ENCODE measurements at places on chromosomes 16 and 17.

- DNase-seq: no peak
Observed at GRCh38 chr17:78885956-78886355, 17.0 kb downstream of the CEP295NL start.

DNA sequence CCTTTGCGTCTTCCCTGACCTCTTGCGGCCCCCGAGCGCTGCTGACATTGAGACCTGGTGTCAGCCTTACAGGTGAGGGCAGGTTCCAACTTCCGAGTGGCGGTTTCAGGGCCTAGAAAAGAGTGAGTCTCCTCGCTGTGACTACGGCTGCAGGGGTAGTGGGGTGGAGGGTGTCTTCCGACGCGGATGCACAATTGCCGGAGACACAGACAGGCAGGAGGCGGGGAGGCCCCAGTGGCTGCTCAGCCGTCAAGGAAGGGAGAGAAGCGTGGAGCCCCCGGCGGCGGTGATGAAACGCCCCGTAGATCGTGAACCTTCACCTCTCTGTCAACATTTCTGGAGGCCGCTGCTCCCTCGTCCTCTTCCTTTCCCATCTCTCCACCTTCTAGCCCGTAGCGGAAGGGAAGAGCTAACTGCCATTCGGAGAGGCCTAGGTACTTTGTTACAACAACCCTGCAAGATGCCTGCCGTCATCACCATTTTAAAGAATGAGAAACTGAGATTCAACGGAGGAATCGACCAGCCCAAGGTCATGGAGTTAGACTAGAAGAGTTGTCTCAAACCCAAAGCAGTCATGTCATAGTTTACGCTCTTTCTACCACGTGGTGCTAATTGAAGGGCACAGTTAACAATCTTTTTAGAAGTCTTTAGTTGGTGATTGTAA lies 485 bp downstream of the DNAJA3 start:
- no peak for DNase-seq

- no peak for DNase-seq
Observed at GRCh38 chr17:32953857-32954256, 25.9 kb downstream of the TMEM98 start.

DNA sequence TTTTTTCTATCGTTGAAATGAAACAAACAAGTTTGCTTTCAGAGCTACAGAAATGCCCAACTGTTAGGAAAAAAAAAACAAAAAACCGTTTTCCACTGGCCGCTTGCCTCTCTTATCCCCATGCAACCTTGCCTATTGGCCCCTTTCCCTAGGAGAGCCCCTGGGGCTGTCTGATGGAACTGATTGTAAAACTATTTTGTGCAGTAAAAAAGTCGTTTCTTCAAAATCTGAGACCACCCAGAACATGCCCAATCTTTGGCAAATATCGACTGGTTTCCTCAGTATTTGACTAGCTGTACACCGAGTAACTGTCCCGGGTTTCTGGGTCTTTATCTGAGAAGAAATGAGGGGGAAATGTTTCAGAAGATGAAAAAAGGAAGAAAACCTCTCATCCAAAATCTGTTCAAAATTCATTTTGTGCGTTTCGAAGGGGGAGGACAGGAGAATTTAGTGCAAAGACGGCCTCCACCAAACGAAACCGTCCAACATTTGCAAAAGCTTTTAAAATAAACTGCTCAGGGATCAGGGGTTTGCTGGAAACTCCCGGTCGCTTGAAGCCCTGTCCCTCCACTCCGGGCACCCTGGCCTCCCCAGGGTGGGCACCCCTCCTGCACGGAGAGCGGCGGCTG lies 1.1 kb upstream of the GNAO1 start:
- DNase-seq: no peak

DNA sequence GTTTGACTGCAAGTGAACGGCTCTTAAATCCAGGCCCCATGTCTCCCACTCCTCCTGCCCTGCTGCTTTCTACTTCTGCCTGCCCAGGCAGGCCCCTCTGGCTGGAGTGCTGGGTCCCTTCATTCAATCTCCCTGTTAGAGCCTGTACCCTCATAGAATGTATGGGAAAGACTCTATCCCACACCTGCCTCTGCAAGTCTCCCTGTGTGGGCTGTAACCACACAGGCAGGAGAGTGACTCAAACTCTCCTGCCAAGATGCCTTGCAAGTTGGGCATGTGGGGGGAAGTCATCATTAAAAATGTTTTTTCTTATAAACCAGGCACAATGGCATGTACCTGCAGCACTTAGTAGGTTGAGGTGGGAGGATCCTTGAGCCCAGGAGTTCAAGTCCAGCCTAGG lies 77.5 kb downstream of the PLXDC1 start:
- no peak for DNase-seq

DNA sequence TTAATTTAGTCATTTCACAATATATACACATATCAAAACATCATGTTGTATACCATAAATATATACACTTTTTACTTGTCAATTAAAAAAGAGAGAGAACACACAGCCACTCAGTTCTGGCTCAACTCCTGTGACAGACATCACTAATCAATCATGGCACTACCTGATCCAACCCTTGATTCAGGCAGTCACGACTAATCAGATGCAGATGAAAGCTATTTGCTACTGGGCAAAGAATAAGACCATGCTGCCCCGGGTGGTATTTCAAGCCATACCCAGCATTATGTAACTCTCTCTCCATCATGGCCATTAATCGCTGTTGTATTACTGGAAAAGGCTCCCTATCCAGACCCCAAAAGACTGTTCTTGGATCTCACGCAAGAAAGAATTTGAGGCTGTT lies 345.7 kb downstream of the HAPSTR1 start:
- no peak for DNase-seq

DNA sequence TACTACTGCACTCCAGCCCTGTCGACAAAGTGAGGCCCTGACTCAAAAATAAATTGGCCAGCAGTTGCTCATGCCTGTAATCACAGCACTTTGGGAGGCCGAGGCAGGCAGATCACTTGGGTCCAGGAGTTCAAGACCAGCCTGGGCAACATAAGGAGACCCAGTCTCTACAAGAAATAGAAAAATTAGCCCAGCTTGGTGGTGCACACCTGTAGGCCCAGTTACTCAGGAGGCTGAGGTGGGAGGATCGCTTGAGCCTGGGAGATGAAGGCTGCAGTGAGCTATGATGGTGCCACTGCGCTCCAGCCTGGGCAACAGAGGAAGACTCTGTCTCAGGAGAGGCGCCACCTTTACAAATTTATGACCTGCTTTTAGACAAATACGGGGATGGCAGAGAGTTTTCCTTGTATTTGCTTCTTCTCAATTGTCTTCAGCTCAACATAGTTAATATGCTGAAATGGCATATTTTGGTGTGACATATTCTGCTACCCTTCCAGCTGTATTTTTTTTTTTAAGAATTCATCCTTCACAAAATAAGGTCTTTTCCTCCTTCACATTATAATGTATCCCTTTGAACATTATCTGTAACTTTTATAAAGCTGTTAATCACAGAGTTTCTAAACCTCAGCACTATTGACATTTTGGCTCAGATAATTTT lies 21.1 kb upstream of the YPEL2 start:
- no peak for DNase-seq

GRCh38 chr16:81937305-81938038 lies 73.8 kb downstream of the SDR42E1 start:
- DNase-seq: no peak

DNA sequence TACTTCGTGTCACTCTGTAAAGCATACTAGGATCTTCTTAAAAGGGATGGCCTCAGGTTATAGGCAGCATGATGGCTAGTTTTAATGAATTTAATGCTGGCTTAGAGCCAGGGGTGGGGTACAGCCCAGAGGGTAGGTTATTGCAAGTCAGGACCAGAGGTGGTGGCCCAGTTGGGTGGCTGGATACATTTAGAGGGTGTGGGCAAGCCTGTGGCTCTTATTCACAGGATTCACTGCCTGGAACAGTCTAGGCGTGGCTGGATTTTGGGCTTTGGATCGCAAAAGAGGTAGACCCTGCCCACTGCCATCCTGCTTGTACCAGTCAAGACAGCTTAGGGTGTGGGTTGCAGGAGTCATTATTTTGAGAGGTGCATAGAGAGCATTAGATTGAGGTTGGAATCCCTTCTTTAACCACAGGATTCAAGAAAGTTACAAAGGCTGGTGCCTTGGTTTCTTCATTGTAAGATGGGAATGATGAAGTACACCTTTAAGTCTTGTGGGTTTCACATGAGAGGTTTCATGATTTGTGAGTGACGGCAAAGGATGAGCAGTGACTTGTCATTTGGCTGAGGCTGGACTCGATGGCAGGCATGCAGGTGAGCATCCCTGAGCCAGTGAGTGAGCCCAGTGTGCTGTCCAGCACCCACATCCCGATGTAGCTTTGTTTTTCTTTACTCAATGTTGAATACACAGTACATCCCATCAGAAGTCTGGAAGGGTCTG lies 85.2 kb downstream of the KSR1 start:
- no peak for DNase-seq

GRCh38 chr17:31313982-31314781 lies at the start of gene EVI2B:
Gene EVI2B, minus strand, starts transcription at chr17:31314054. Its CDS starts 8,445 bp downstream, at chr17:31305609.
- DNase-seq: peak; percentile 81

DNA sequence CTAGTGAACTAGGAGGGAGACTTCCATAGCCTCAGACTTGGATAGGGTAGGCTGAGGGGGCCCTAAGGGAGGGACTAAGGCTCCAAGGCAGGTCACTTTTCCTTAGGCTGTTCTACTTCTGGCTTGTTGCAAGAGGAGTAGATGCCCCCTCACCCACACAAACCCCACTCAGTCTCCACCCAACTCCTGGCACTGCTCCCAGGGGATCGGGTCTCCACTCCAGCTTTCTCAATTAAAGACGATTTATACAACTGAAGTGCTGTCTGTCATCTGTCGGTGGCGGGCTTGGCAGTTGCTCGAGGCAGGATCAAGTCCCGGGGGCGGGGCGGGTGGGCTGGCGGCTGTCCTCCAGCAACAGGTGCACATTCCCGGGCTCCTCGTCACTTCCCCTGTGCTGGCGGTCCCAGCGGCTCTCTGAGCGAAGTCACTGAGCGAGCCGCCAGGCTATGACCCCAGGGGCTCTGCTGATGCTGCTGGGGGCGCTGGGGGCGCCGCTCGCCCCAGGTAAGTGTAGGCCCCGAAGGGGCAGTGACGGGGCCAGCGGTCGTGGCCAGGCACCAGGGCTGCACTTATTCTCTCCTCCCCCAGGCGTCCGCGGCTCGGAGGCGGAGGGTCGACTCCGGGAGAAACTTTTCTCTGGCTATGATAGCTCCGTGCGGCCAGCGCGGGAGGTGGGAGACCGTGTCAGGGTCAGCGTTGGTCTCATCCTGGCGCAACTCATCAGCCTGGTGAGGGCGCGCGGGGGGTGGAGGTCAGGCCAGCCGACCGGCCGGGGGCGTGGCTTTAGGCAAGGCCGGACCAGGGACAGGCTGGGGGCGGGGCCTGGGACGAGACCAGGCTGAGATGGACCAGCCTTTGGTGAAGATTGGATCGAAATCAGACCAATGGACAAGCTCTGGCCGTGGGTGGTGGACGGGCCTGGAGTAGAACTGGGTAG lies at the start of gene CHRNB1:
CHRNB1 (plus strand) TSS at position 380 of the 937 bp plus-strand sequence; CDS start at position 447, 67 bp downstream.
- no peak for DNase-seq

GRCh38 chr17:41784207-41784744 lies 2.2 kb downstream of the JUP start:
- no peak for DNase-seq

- DNase-seq: no peak
Observed at GRCh38 chr17:40313668-40314583, 4.9 kb downstream of the RARA start.
